ENCODE measurements at places on chromosomes 5 and 9.

GRCh38 chr9:111300140-111300735 is 29.8 kb downstream of the OR2K2 start:
- no peak for DNase-seq

- no peak for DNase-seq
Observed at GRCh38 chr5:140399979-140400729, 1.5 kb upstream of the ANKHD1 start.

DNA sequence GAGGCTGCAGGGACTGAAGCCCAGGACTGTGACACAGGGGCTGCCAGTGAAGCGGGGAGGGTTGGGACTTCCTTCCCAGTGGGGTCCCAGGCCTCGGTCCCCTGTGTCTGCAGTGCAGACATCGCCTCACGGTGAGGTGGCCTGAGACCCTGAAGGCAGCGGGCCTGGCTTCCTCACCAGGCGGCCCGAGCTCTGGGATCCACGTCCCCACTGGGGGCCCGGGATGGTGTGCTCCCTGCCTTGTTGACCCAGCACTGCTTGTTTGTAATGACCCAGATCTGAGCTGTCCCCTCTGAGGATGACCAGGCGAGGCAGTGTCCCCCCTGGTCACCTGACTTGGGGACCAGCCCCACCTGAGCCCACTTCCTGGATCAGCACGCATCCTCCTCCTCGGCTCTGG is 53.1 kb downstream of the COL5A1 start:
- DNase-seq, result no peak

- DNase-seq, result no peak
Observed at GRCh38 chr9:137611623-137612609, 6.4 kb downstream of the ARRDC1 start.

Measured in effector memory CD4-positive, alpha-beta T cell (primary cell).